ENCODE measurements at places on chromosomes 13 and 19.
A peak's percentile ranks its signal among the peaks of the same experiment; 100 is the strongest.

DNA sequence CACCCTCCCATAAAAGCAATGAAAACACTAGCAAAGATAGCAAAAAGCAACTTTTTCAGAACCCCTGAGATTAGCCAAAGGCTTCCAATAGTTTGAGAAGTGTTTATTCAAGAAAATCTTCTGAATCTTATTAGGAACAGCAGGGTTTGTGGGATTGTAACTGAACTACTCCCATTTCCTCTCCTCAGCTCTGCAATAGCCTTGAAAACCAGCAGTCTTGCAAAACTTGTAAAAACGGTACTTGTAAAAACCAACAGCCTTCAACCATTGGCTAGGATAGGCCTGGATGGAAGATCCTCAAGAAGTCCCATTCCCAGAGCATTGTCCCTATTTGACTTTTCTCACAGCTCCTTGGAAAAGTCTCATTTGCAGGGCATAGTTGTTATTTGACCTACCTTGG lies 12.1 kb downstream of the RNASEH2B start:
- no peak for DNase-seq

GRCh38 chr19:12229990-12230389 lies 64.7 kb downstream of the ZNF44 start:
- no peak for DNase-seq

DNA sequence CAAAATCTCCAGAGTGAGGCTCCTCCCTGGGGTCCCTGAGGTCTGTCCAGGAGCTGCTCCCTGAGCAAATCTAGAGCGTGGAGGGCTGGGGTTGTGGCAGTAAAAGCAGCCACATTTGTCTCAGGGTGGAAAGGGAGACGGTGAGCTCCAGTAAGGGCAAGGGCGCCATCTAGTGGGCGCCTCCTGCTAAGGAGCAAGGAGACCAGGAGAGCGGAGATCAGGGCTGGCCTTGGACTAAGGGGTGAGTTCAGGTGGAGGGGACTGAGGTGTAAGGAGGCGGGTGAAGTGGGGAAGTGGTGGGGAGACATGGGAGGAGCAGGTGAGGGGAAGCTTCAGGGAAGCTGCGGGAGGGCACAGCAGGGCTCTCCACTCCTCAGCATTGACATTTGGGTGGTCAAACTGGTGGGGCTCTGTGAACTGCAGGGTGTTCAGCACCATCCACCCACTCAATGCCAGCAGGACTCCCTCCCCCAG lies 5.3 kb upstream of the CEACAM21 start:
- peak; percentile 56 for DNase-seq

- DNase-seq = peak; percentile 34
Observed at GRCh38 chr13:101115762-101116171, 300.5 kb downstream of the NALCN start.

- peak; percentile 86 for DNase-seq
Observed at GRCh38 chr13:45370922-45371406, 30.0 kb upstream of the TPT1 start.

- no peak for DNase-seq
Observed at GRCh38 chr13:33865945-33866344, 48.0 kb downstream of the RFC3 start.

DNA sequence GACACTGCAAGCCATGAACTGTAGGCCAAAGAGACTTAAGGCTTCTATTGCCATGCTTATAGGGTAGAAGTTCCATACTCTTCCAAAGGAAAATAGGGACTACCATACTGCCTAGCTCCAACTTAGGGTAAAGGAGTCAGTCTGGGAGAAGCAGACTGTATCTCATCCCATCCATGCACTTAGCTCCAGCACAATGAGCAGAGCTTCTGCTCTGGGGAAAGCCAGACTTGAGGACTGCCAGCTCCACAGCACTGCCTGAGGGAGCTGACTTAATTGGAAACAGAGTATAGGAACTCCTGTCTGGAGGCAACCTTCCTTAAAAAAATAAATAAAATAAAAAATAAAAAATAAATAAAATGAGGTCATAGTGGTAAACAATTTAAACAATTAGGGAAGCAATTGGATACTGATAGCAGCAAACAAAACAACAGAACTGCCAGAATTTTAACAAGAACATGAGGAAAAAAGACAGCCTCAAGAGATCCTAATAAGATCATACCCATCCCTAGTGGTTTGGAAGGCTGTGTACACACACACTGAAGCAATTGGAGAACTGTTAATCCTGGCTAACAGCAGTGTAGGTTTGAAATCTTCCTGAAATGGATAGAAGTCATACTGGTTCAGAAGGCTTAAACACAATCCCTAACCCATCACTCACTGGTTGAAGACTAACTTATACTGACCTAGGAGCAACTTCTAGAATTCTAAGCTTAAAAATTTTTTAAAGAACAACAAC lies 550.1 kb downstream of the TBC1D4 start:
- peak; percentile 75 for DNase-seq

DNA sequence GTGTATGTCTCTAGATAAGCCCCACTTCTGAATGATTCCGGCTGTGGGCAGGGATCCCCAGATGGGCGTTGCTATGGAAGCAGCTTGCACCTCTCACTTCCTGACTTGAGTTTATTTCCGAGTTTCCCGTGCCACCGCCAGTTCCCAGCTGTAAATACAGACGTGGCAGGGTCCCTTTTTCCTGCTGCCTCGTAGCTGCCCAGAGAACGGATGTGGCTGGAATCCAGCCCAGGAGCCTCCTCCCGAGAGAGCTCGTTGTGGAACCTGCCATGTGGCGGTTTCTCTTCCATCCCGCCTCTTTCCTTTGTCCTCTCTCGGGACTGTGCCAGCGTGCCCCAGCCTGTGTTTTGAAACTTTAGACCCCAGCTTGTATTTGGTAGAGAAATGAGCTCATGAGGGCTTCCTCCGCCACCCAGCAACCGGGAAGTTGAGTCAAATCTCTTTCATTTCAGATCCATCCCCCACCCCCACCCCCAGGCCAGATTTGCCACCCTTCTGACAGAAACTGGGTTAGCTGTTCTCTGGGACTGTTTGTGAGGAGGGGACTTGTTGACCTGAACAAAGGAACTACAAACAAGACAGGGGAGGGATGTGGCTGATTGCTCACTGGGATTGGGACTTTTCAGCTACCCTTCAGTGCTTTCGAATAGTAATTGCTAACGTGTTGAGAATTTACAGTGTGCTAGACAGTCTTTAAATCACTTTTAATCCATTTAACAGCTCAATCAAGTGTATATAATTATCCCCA lies 96.6 kb downstream of the SIPA1L3 start:
- peak; percentile 97 for DNase-seq

- peak; percentile 47 for DNase-seq
Observed at GRCh38 chr19:58544591-58545285, 874 bp downstream of the TRIM28 start.

- DNase-seq = no peak
Observed at GRCh38 chr19:38401148-38401547, 1.7 kb upstream of the FAM98C start.

DNA sequence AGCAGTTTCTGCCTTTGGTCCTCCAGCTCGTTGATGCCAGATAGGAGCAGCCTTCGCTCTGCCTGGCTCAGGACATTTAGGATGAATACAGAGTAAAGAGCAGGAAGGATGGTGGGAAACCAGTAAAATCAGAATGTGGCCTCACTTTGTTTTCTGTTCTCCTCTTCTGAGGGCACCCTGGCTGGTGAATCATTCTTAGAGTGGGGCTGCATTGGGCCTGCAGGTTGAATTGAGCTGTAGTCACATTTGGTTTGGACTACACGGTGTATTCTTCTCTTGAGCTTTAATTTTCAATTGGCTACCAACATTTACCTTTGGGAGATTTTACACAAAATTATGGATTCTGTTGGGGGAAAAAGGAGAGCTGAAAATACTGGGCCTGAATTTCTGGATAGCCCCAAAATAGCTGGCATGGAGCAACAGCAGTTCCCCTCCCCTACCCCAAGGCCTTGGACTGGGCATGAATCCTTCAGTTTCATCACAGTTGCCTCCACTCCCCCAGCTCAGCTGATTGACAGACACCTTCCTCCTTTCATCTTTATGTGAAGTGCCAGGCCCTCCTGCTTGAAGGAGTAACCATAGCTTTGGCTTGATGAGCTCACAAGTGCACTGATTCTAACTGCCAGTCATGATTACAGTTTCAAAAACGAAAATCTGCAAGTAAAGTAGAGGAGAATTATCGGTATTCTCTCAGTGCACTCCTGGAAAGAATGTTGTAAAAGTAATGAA lies 24.3 kb downstream of the ERCC5 start:
- no peak for DNase-seq

GRCh38 chr19:55626350-55626749 lies 2.0 kb upstream of the ZNF784 start:
- no peak for DNase-seq

DNA sequence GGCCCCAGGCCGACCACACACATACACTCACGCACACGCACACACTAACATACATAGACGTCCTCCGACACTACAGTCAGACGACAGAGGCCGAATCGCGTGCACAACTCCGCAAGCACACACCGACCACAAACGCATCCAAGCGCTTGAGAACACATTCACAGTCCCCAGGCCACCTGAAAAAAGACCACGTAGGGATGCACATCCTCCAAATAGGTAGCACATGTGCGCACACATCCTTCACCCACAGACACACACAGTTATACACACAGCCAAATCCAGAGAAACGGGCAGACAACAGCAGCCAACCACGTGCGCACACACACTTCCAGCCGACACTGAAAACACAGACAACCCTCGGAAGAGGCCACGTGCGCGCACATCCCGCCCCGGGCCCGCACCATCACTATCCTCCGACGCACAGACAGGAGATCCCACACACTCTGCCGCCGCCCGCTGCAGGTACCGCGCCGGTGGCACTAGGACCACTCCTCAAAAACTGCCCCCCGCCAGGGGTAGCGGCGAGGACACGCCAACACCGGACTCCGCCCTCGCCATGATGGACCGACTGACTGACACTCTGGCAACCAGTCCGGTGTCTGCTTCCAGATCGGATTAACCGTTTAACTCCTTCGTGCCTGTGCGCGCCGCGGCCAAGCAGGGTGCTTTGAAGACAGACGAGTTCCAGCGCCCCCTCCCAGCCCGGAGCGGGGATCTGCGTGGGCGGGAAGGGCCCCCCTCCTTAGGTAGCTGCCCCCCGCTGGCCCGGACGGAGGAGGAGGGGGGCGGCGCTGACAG lies 493 bp upstream of the PDE4A start:
- DNase-seq = peak; percentile 45

- DNase-seq = peak; percentile 8
Observed at GRCh38 chr13:28753946-28754345, 35.2 kb upstream of the SLC46A3 start.

DNA sequence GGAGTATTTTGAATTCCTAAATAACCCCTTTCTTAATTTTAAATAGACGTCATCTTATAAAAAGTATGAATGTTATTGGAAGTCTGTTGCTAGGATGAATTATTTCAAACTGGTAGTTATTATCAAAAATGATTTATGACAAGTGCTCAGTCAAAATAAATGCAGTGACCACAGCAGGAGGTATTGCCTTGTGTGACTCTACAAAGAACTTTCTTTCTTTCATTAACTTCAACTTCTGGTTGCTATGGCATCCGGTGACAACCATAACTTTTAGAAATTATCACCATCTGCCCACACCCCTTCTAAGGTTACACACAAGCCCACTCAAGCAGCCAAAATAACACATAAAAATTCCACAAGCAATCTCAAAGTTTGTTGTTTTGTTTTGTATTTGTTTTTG lies 189.9 kb downstream of the DACH1 start:
- DNase-seq = no peak

DNA sequence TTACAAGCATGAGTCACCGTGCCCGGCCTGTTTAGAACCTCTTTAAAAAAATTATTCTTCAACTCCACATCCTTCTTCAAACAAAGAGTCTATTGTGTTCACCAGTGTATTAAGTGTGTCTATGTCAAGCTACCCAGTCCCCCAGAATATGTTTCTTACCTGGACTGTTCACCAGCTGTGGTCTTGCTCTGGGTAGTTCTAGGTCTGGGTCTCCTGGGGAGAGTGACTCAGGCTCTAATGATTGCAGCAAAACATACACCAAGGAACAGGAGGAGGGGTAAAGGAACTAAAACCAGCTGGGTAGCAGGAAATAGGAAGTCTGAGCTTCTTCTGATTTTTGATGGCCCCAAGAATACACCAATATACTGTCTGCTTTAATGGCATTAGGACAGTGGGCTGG lies at the start of gene FPR1:
Gene FPR1, minus strand, starts transcription at position 224 of the 400 bp plus-strand sequence. CDS start 4,884 bp downstream, outside the sequence.
- DNase-seq = no peak

DNA sequence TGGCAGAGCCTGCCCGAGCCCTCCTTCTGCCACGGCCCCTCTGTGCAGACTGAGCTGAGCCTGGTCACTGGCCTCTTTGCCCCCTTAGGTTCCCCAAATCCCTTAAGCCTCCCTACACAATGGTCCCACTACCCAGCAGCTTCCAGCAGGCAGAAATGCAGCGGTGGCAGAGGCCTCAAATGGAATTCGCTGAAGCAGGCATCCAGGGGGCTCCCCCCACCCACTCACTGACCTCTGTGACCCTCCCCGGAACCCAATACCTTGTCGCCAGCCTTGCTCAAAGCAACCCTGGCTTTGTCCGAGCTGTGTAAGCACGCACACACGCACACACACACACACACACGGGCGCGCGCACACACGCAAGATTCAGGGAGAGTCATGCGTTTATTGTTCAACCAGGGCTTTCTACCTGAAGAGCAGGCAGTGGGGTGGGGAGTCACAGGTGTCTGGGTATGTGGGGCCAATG lies at the start of gene LIM2:
Gene LIM2, minus strand, starts transcription at position 51 of the 466 bp plus-strand sequence. CDS start 531 bp downstream, outside the sequence.
- no peak for DNase-seq

- no peak for DNase-seq
Observed at GRCh38 chr19:3186891-3187661, 1.3 kb downstream of the NCLN start.

- DNase-seq = no peak
Observed at GRCh38 chr13:44312131-44312530, 61.5 kb upstream of the SERP2 start.

DNA sequence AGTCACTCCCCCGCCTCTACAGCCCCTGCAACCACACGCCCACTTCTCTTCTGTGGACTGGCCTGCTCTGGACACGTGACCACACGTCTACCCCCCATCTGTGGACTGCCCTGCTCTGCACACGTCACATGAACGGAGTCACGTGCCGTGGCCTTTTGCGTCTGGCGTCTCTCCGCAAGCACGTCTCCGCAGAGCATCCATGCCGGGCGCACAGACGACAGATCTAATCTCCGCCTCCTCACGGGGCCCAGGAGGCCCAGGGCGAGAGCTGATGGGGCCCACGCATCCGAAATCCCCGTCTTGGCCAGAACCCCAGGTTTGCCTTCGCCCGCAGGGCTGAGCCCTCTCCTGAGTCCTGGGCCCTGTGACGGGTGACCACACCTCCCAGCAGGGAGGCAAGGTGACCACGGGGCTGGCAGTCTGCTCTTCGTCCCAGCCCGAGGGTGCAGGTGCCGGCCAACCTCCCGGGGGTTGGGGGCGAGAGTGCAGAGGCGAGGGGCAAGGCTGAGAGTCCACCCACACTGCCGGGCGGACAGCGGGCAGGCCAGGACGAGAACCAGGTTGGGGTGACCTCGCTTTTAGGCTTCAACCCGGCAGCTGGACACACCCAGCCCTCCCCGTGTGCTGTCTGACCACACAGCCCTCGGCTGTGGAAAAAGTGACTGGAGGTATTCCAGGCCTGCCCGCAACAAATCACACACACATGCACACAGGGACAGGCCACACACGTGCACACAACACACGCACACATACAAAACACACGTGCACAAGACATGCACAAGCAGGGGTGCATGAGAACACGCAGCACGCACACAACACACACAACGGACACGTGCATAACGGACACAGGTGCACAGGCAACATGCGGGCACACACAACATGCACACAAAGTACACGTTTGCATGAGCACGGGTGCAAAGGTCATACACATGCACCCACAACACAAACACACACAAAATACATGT lies 3.9 kb downstream of the SBNO2 start:
- no peak for DNase-seq

- no peak for DNase-seq
Observed at GRCh38 chr13:77055158-77055557, 28.2 kb upstream of the FBXL3 start.
